Stimulated activated CD4-positive, alpha-beta T cell treated with anti-CD3 and anti-CD28 coated beads, TNF-alpha, amount 100 ng/mL, for 24 hours (primary cell): ENCODE measurements at places on chromosomes 1 and 21.
A peak's percentile ranks its signal among the peaks of the same experiment; 100 is the strongest.

DNA sequence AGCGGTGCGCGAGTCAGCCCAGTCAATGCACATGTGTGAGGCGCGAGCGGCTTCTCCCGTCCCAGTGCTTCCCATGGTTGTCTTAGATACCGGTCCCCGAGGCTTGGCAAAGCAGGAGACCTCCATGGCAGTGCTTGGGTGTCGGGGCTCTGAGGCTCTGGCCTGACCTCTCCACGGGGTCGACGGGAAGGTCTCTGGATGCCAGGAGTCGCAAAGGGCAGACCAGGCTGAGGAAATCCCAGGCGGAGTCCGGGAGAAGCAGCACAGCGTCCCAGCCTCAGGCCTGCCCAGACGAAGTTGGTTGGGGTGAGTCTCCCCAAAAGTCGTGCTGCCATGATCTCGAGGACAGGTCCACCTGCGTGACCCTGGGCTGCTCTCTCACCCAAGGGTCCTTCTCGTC, 3881.6 kb downstream of the SRGAP2C start:
- no peak for DNase-seq

DNA sequence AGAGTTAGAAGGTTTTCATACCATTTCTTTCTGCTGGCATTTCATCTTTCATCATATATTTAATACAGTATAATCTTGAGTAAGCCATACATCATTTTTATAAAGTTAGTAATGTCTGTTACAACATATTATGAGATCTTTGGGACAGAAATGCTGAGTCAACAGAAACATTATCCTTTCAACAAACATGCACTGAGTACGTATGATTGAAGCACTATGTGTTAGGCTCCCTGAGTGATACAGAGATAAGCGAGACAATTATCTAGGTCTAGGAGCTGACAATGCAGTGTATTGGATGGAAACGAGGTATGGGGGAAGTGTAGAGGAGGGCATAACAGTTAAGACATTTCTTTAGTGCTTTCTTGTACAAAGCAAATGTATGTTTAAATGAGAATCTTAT, 19.7 kb upstream of the GPR52 start:
- no peak for DNase-seq

DNA sequence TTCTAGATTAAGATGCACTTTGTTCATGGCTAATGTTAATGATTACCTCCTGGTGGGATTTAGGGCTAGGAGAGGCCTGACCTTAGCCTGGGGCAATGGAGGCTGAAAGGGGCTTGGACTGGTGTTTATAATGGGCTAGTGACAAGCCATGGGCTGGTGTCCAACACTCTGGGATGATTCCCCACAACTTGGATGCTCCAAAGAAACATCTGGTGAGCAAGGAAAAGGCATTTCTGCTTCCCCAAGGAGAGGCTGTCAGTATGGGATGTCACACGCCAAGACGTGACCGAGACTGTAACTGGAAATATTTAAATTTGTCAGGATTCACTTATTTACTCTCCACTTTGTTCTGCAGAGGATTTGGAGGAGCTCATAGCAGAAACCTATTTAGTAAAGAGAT, 45.2 kb downstream of the PTPRU start:
- no peak for DNase-seq

DNA sequence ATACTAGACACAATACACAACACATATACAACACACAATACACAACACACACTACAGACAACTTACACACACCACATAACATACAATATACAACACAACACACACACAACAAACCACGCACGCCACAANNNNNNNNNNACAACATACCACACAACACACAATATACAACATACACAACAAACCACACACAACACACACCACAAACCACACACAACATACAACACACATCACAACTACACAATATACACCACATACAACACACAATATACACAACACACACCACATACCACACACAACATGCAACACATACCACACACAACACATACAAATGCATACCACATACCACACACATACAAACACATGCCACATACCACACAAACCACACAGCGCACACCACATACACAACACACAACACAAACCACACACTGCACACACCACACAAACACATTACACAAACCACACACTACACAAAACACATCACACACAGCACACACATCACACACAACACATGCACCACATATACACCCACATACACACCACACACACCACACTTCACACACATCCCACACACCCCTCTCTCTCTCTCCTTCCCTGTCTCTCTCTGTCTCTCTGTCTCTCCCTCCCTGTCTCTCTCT, 108.3 kb downstream of the ETS2 start:
- DNase-seq = no peak

GRCh38 chr1:92486251-92487077, at the start of gene GFI1:
TSS of gene GFI1 (minus strand) at chr1:92486925. CDS start at chr1:92483487, 3,438 bp downstream.
- peak; percentile 51 for DNase-seq

GRCh38 chr1:204744107-204744779, 58.7 kb upstream of the LRRN2 start:
- no peak for DNase-seq

- no peak for DNase-seq
Observed at GRCh38 chr1:231872461-231872910, 245.9 kb downstream of the DISC1 start.

DNA sequence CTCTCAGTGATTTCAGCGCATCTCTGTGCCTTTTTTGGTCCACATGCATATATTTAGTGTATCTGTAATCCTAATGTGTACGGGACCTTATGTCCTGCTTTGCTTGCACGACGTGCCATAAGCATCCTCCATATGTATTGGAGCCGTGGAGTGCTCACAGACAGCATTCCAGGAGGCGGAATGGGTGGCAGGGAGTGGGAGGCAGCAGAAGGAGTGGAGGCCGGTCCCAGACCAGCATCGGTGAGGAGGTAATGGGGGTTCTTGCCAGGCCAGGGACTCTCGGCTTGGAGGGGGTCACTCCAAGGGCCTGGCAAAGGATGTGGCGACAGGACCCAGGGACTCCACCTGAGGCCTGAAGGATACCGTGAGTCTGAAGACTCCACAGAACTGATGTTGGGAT, 185.0 kb downstream of the CAMTA1 start:
- no peak for DNase-seq

DNA sequence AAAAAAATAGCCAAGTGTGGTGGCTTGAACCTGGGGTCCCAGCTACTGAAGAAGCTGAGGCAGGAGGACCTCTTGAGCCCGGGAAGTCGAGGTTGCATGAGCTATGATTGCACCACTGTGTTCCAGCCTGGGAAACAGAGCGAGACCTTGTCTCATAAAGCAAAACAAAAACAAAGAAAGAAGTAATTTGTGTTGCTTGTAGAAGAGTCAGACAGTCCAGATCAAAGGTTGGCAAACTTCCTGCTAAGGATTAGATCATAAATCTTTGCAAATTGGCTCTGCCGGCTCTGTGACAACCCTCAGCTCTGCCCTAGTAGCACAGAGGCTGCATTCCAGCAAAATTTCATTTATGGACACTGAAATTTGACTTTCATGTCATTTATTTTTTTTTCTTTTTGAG, 19.0 kb upstream of the MFN2 start:
- no peak for DNase-seq
